ENCODE measurements at places on chromosomes 1 and 21. TPM values are rescaled to one million over a fixed set of nuclear protein-coding genes. Genes with fewer than 3 reads are reported as not detected.

DNA sequence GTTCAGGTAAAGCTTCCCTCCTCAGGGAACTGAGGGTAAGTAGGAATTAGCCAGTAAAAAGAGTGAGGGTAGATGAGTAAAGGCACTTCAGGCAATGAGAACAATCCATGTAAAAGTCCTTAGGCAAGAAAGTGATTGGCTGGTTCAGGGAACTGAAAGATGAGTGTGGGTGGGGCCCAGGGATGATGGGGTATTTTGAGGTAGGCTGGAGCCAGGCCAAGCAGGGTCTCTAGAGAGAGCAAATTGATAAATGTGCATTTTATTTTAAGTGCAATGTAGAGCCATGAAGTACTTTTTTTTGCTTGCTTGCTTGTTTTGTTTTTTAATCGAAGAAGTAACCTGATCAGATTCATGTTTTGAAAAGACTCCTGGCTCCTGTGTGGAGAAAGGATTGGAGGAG, 26.5 kb downstream of the OSBPL9 start:
- DNase-seq: no peak

DNA sequence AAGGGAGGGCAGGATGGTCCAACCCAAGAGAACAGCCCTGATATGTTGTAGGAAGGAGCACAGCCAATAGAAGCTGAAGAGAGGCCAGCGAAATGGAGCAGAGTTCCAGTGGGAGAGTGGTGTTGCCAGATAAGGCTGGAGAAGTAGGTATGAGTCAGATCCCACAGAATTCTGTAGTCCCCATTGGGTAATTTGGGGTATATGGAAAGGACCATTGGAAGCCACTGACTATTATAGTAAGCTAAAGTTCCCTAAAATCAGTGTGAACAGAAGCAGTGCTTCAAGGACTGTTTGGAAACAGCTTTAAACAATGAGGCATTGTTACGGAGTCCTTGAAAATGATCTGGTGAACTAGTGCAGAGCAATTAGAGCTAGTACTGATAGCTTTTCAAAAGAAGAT, 63.0 kb downstream of the DISP1 start:
- no peak for DNase-seq

- peak; percentile 95 for DNase-seq
Measured at GRCh38 chr1:58848818-58849411, 65.1 kb upstream of the JUN start.

Gene C4BPA
- total RNA-seq: not detected

DNA sequence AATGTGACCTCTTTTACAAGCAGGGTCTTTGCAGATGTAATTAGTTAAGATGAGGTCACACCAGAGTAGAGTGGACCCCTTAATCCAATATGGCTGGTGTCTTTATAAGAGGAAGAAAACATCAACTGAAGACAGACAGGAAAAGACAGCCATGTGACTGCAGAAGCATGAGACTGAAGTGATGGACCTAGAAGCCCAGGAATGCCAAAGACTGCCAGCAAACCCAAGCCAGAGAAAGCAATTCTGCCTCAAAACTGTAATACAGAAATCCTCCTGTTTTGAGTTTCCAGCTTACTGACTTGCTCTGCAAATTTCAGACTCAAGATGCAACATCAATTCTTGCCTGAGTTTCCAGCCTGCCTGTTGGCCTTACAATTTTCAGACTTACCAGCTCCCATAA, 17.3 kb downstream of the ENAH start:
- no peak for DNase-seq

GRCh38 chr1:29668551-29669157, 432.3 kb downstream of the PTPRU start:
- DNase-seq: no peak

DNA sequence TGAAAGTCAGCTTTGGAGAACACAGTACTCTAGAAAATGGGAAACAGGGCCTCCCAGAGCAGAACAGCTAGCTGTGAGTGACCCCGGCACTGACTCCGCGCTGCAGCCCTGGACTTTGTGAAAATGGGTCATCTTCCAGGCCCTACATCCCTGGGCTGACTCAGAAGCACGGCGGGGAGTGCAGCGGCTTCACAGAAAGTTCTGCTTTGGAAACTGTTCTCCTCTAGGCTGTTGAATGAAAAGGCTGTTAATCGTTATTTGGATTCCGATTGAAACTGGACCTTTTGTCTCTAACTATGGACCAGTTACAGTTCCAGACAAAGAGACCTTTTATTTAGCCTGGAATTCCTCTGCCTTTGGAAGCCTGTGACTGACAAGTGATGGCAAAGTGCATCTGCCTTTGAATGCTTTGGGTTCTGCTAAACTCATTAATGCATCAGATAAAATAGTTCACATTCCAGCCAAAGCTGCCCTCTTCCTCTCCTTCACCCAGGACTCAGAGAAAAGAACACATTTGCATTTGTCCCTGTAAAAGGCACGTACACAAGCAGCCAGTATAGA, 144.9 kb upstream of the HOOK1 start:
- DNase-seq: no peak

- no peak for DNase-seq
Measured at GRCh38 chr1:183355181-183355580, 63.0 kb downstream of the NMNAT2 start.

DNA sequence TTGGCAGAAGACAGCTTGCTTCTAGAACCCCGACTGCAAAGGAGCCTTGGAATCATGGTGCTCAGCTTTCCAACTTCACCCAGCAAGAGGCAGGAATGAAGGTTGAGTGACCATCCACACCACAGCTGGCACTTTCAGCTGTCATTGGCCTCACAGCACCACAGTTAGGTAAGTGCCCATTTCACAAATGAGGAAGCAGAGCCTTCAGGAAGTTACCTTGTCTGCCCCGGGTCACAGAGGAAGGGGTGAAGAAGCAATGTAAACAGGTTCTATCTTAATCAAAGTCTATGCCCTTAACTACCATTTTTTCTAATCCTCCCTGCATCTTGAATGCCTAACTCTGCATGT, 156.0 kb downstream of the GLUL start:
- no peak for DNase-seq

DNA sequence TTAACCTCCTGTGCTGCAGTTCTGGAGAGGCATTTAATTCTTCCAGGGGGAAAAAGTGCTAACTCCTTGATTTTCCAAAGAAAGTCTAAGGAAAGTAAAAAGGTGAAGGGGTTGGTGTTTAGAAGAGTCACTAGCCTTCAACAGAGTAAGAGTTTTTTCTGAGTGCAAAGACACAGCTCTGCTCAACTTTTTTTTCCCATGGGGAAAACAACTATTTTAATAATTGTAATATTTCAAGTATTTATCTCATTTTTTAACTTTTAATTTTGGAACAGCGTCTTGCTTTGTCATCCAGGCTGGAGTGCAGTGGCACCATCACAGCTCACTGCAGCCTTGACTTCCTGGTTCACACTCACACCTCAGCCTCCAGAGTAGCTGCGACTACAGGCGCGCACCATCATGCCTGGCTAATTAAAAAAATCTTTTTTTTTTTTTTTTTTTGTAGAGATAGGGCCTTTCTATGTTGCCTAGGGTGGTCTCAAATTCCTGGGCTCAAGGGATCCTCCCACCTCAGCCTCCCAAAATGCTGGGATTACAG, 202.6 kb downstream of the APP start:
- DNase-seq: no peak

DNA sequence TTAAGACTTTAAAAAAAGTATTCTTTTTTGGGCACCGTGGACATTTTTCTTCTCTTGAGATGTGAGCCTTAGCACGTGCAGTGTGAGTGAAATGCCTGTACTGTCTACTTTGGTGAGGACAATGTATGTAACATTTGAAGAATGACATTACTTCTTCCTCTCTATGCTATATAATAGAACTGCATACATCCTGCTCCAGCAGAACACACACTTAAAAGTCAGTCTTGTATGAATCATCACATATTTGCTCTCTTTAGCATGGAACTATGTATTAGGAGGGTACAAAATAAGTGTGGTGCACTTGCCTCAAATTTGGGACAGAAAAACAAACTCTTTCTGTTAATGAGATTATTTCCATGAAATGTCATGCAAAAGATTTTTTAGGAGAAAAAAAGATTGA, 358.4 kb upstream of the SGIP1 start:
- DNase-seq: no peak

DNA sequence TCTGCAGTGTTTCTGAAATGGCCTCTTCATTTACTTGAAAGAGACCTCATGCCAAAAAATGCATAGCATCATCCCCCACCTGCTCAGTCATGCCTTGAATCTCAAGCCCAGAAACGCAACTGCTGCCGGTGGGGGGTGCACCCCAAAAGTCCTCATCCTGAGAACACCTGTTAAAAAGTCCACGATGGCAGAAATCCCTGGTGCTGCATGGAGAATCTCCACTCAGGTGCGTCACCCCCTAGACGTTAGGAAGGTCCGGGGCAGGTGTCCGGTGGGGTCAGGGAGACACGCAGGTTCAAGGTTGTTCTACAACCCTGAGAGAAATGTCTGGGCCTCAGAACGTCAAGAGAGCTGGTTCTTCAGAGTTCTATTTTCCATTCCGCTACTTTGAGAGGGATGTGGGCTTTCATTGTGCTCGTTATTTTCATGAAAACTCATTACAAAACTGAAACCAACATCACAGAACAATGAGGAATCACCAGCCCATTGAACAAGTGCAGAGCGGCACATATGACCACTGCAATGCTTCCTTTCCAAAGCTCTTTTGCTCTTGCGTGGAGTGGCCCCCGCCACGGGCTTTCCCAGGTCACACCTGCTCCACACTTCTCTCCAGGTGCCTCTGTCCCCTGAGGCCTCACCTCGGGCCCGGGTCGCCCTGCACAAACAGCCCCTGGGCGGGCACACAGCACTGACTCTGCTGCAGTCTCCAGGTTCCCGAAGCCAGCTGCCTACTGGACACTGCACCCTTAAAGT, 201.9 kb downstream of the TOMM20 start:
- DNase-seq: no peak

Gene PTCH2
- 0.10 TPM for total RNA-seq

DNA sequence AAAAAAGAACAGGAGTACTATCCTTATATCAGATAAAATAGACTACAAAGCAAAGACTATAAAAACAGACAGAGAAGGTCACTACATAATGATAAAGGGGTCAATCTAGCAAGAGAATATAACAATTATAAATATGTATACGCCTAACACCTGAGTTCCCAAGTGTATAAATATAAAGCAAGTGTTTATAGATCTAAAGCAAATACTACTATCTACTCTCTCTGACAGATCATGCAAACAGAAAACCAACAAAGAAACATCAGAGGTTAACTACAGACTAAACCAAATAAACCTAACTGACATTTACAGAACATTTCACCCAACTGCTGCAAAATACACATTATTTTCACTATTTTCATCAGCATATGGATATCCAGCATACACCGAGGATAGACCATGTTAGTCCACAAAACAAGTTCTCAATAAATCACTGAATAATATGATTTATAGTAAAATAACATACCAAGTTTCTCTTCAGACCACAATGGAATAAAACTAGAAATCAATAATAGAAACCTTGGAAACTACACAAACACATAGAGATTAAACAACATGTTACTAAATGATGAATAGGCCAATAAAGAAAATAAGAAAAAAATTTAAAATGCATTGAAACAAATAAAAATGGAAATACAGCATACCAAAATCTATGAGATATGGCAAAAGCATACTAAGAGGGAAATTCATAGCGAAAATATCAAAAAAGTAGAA, 22.7 kb downstream of the UCHL5 start:
- DNase-seq: no peak

- DNase-seq: peak; percentile 25
Measured at GRCh38 chr1:184973272-184974055, 844 bp downstream of the NIBAN1 start.

- peak; percentile 95 for DNase-seq
Measured at GRCh38 chr1:7401814-7402547, 369.1 kb upstream of the VAMP3 start.

DNA sequence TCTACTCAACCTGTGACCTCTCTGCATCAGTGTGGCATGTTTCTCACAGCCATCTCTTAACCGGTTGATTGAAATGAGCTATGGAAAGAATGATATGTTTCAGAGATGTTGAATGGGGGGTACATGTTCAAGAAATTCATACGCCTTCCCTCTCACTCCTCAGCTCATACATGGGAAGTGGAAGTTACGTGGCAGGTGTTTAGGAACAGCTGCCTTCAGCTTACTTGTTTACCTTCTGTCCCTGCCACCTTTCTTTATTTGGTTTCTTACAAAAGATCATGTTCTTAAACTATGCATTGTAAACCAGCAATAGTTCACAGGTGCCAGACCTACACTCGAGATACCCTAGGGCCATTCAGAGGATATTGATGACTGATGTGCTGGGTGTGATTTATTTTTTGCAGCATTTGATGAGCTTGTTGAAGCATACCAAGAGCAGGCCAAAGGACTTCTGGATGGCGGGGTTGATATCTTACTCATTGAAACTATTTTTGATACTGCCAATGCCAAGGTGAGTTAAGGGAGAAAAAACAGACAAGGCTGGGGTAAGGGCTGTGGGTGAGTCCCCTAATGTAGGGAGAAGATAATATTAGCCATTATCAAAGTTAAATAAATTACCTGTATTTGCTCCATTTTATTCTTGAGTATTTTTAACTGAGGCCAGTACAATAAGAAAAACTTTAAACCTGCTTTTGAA, 17.4 kb downstream of the MTR start:
- no peak for DNase-seq

GRCh38 chr1:59427155-59427554, 130.3 kb downstream of the FGGY start:
- peak; percentile 87 for DNase-seq

DNA sequence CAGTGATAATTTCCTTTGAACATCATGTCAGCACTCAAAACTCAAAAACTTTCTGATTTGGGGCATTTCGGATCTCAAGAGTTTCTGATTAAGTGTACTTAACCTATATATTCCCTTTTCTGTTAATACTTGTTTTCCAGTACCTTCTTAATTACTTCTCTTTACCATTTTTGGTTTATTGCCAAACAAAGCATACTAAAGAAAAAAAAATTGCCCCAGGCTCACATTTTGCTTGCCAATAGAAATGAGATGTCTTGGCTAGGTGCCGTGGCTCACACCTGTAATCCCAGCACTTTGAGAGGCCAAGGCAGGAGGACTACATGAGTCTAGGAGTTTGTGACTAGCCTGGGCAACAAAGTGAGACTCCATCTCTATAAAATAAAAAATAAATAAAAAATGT, 4.8 kb downstream of the PSMD4 start:
- no peak for DNase-seq

- DNase-seq: no peak
Measured at GRCh38 chr1:43847882-43848281, 85.7 kb upstream of the ARTN start.

DNA sequence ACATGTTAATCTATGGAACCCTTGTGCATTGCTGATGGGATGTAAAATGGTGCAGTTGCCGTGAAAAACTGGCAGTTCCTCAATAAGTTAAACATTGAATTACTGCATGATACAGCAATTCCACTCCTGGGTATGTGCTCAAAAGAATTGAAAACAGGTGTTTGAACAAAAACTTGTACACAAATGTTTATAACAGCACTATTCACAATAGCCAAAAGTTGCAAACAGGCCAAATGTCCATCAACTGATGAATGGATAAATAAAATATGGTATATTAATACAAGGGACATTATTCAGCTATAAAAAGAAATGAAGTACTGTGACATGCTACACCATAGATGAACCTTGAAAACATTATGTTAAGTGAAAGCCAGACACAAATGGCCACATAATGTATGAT, 17.7 kb upstream of the SRSF10 start:
- no peak for DNase-seq
